ENCODE measurements at places on chromosomes 16 and 17. TPM values are rescaled to one million over a fixed set of nuclear protein-coding genes. Genes with fewer than 3 reads are reported as not detected.
A peak's percentile ranks its signal among the peaks of the same experiment; 100 is the strongest.

DNA sequence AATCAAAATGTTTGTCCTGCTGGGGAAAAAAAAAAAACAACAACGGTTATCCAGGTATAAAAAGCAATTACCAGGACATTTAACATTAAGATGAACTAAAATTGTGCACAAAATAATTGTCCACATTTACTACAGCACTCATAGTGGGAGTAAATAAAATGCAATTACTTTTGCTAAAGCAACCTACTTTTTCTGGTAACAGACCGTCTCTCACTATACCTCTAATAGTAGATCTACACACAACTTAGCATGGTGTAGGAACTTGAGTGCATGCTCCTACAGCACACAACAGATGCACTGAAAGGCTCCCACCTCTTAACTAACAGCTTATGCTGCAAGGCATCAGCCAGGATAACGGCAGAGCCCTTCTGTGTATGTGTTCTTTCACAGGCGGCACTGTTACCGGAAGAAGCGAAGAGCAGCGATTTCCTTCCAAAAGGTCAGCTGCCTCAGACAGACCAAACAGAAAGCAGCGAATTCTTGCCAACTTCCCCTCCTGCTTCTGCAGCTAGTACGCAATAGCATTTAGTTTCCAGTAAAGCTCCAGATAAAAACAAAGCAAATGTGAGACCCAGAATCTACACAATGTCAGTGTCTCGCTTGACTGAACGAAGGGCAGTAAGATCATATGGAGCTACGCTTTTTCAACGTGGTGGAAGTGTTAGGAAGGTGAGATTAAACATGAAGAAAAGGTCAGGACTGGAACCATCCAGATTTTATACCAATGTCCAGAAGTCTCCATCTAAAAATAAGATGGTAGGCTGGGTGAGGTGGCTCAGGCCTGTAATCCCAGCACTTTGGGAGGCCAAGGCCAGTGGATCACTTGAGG lies 27.6 kb downstream of the STAT5B start:
- peak; percentile 89 for DNase-seq

DNA sequence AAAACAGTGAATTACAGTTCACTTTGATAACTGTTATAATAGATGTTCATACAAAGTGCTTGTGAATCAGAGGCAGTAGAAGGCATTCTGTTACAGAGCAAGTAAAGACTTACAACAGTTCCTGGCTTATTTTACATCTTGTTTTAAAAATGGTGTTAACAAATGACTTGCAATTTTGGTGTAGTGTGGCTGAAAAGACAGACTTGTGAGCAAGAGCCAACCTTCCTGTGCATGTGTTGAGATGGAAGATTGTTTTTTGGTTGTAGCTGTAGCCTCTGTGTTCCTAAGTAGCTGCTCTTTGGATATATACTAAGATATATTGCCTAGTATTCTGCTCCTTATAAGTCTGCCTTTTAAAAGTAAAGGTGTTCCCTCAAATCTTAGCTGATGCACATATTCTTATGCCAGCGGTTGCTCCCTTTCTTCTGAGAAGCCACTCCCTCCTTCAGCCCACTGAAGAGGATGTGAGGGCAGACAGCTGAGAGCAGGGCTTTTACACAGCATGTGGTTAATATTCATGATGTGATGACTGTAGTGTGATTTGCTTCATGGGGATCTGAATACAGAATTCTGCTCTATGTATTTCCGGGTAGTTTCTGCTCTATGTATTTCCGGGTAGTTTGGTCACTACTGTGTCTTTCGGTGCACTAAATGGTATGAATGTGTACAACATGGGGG lies 182.3 kb downstream of the PHKB start:
- peak; percentile 71 for DNase-seq

The CCL14 gene
- total RNA-seq = not detected

The CD300LG gene
- not detected for total RNA-seq

The CIBAR2 gene
- not detected for total RNA-seq

The GHDC gene
- 18.0 TPM for total RNA-seq

Data from activated CD8-positive, alpha-beta memory T cell treated with anti-CD3 and anti-CD28 coated beads, Interleukin-2, amount 10 ng/mL, durations not matched to agents 7 days and 5 days (primary cell).